ENCODE measurements at places on chromosomes 1 and 21.

DNA sequence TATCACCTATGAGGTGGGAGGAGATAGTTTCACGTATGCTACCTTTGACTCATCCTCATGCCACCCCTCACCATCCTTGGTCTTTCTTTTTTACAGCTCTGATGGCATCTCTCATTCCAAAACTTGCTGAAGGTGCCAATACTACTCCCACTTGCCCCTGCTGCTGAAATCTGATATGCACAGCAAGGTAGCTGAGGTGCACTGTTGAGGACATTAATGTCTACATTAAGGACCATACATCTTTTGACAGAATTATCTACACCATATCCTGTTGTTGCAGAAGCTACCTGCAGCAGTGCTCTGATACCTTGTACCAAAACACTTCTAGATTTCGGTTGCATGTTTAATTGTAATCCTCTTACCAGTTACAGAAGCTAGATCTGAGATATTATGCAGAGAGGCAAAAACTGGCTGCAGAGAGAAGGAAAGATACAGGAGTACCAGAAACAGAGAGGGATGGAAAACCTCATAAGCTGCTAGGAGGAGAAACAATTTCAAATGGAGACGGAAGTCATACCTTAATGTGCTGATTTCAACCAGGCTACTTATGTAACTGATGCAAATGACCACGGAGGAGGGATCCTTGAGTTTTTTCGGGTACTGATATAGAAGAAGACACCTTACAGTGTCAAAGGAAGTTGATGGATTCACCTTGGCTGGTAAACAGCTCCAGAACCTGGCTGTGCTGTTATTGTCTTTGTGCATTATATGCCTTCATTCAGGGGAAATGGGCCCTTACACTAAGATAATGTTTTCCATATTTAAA lies 19.3 kb upstream of the PTPRC start:
- no peak for DNase-seq

DNA sequence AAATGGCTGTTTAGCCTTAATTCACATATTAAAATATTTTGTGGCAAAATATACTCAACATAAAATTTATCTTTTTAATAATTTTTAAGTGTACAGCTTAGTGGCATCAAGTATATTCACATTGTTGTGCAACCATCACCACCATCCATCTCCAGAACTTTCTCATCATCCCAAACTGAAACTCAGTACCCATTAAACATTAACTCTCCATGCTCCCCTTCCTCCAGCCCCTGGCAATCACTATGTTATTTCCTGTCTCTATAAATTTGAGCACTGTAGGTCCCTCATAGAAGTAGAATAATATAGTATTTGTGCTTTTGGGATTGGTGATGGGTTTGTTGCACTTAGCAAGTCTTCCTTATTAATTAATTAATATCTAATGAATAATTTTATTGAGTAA lies 29.4 kb downstream of the CCN1 start:
- DNase-seq: no peak

DNA sequence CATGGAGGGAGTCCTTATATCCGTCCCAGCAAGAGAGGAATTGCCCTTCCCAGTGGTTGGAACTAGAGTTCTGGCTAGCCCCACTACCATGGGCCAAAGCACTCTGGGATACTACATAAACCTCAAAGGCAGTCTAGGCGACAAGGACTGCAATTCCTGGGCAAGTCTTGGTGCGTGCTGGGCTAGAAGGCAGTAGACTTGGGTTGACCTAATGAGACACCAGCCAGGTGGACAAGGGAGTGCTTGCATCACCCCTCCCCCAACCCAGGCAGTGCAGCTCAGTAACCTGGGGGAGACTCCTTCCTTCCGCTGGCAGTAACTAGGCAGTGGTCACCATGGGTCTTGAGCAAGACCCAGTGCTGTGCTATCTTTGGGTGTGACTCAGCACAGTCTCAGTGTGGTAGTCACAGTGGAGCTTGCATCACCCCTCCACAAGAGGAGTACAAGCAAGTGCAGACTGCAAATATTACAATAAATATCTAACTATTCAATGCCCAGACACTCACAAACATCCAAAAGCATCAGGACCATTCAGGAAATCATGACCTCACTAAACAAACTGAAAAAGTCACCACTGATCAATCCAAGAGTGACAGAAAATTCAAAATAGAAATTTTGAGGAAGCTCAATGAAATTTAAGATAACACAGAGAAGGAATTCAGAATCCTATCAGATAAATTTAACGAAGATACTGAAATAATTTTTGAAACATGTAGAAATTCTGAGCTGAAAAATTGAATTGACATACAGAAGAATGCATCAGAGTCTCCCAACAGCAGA lies 84.7 kb upstream of the LYPLAL1 start:
- DNase-seq: peak; percentile 68

DNA sequence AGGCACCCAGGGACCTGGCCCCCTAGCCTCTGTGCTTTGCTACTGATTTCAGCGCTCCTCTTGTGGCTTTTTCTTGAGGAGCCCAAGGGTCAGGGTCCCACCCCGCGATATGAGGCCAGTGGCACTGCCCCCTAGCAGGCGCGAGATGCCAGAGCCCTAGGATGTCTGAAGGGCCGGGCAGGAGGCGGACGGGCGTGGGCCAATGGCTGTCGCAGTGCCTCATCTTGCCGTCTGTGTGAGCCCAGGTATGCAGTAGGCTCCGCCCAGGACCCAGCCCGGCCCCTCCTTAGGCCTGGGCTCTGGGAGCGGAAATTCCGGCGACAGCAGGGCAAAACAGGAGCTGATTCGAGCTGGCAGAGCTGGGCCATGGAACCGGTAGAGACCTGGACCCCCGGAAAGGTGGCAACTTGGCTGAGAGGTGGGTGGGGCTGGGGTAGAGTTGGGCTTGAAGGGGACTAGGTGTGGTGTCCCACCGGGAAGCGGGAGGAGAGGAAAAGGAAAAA lies at the start of gene CNKSR1:
Gene CNKSR1, plus strand, starts transcription at position 310 of the 503 bp plus-strand sequence. Its CDS starts 57 bp downstream, at position 367.
- no peak for DNase-seq

- no peak for DNase-seq
These were observed 86.0 kb downstream of the SYT2 start for GRCh38 chr1:202624088-202624780.

- DNase-seq: no peak
These were observed 85.3 kb upstream of the RGS4 start for GRCh38 chr1:162983671-162984425.

- no peak for DNase-seq
These were observed 50.2 kb downstream of the RABGAP1L start for GRCh38 chr1:174209347-174210187.

- no peak for DNase-seq
These were observed 115.9 kb downstream of the NTMT2 start for GRCh38 chr1:170261669-170262068.

- peak; percentile 32 for DNase-seq
These were observed 318.3 kb downstream of the MATN1 start for GRCh38 chr1:30405081-30405480.

GRCh38 chr1:119968068-119968492 lies 71.8 kb upstream of the ADAM30 start:
- peak; percentile 68 for DNase-seq

- no peak for DNase-seq
These were observed 18.1 kb downstream of the MAPKAPK2 start for GRCh38 chr1:206702803-206703202.

DNA sequence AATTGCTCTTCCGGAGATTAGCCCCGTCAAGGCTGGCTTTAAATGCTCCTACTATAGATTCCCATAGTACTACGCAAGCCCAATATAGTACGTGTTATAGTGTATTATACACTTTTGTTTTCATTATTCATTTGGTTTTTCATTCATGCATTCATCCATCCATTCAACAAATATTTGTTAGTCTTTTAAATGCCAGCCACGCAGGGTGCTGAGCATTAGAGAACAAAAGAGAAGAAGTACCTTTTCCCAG lies 513 bp upstream of the RAB3GAP2 start:
- DNase-seq: no peak

GRCh38 chr1:114310695-114311271 lies 157.1 kb upstream of the SYT6 start:
- DNase-seq: no peak

DNA sequence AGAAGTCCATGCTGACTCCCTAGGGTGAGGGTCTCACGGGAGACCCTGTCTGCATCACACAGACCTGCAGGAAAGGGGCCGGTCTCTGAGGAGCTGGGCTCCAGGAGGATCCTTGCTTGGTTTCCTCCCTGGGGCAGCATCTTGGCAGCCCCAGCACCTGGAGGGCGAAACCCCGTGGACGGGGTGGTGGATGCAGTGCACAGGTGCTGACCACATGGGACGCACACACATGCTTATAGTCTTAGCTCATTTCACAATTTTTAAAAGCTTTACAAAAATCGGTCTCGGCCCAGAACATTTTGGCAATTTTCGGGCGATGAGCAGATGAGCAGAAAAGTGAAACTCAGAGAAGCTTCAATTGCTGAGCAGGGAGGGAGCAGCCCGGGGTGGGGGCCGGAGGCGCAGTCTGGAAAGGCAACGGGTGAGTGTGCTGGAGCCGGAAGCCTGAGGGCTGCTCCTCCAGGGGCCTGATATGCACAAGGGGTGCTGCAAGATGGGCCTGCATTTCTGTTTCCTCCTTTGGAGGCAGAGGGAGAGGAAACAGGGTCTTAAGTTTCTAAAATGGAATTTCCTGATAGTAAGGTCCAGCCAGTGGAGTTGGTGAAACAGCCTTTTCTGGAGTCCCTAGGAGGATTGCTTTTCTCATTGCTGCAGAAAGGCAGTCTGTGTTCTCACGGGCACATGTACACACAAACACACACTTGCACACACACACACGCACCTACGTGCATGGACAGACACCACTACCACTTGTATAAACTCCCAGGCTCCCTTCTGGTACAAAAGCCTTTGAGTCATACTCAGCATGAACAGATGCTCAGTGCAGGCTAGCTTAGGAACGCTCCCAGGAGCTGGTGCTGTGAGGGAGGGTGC lies 60.6 kb downstream of the SCCPDH start:
- DNase-seq: peak; percentile 55

DNA sequence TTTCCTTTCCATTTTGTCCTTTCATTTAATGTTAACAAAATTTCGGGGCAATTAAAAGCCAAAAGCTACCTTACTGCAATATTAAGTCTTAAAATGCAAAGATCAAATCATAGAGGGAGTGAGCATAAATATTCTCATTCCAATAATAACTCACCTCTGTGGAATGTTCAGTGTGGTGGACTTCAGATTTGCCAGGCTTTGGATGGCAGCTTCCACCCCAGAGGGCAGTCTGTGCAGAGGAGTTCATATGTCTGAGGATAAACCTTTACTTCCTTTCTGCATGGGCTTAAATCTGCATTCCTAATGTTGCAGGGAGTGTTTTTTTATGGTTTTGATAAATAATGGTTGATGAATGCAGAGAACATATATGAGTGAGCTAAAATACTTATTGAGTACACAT lies 16.3 kb downstream of the KIAA0040 start:
- DNase-seq: no peak

- DNase-seq: peak; percentile 31
These were observed 56.8 kb downstream of the GLIS1 start for GRCh38 chr1:53681977-53682685.

DNA sequence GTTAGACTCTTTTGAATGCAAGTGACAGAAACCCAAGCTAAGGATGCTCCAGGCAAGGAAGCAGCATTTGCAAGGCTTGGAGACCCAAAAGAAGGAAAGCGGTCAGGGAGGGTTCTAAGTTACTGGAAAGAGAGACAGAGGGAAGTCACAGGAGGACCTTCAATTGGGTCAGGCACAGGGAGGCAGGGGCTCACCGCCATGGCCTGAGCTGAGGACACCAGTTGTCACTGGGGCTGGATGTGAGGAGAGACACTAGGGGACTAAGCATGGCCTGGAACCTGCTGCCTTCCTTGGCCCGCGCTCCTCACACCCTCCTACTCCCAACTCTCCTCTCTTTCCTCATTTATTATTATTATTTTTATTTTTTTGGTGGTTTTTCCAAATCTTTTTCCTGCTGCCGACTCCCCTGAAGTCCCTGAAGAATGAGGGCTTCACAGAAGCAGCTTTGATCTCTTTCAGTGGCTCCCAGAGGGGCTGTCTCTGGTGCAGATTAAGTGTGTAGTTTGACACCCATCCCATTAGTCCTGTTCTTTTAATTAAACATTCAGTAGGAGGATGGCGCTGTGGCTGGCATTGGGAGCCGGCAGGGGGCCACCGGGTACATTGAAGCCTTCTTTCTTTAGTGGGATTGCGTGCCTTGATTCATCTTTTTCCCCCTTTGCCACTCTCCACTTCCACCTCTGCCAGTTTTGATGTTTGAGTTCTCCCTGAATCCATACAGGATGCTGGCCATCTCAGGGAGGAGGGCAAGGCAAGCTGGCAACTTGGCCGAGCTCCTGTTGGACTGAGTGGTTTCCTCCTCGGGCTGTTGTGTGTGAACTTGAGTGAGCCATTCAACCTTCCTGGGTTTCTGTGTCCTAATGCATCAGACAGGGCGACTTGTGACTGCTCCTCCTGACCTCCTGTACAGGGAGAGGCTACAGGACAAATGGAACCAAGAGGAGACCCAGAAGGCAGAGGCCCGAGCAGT lies 59.3 kb downstream of the MDM4 start:
- peak; percentile 38 for DNase-seq

GRCh38 chr1:37092937-37093336 lies 58.6 kb upstream of the GRIK3 start:
- DNase-seq: no peak

- no peak for DNase-seq
These were observed 85.6 kb downstream of the MAN1C1 start for GRCh38 chr1:25702101-25702775.

DNA sequence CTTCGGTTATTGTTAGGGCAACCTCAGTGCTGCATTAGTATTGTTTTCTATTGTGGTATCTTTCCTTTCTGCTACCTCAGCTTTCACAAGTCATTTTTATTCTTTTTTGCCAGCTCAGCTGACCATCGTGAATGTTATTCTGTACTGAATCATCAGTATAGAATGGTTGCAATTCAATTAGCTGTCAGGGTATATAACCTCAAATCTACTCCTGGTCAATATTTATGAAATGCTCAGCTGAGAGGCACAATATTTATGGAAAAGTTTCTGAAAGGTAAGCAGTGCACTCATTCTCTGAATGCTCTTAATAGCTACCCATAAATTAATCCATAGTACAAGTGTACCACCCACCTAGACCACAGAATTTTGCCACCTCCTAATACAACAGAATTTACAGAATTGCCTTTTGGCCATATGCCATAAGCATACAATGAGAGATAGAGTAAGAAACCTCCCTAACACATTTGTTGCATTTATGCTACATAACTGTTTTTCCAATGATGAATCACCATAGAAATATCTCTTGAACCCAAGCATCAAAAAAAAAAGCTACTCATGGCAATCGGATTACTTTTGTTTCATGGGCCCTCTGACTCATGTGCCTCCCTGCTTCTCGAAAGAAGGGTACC lies 732.6 kb upstream of the CHRM3 start:
- DNase-seq: no peak

GRCh38 chr1:119647734-119648619 lies at the start of gene ZNF697:
Gene ZNF697, minus strand, starts transcription at chr1:119648266. Its CDS starts 22,166 bp downstream, at chr1:119626100.
- peak; percentile 98 for DNase-seq

GRCh38 chr1:165134431-165134830 lies 222.1 kb downstream of the LMX1A start:
- DNase-seq: no peak

- peak; percentile 93 for DNase-seq
These were observed 708 bp upstream of the ZNF362 start for GRCh38 chr1:33255347-33256220.

DNA sequence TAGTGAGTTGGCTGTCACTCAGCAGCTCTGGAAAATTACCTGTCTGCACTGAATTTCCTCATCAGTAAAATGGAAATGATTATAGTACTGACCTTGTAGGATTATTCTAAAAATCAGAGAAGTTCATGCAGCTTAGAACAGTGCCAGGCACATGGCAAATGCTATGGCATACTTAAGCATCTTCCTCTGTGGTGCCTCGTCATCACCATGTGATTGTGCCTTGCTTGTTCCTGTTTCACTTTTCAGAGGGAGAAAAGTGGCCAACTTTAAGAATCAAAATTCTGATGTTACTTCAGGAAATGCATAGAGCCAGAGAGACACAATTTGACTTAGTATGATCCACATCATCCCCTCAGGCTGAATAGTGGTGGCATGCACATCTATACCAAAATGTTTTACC lies 203.6 kb downstream of the ROR1 start:
- DNase-seq: no peak

Measured in tibial artery (tissue), 4 donors.